Right lung (tissue), 10 donors: ENCODE measurements at places on chromosomes 1 and 21.
A peak's percentile ranks its signal among the peaks of the same experiment; 100 is the strongest.

DNA sequence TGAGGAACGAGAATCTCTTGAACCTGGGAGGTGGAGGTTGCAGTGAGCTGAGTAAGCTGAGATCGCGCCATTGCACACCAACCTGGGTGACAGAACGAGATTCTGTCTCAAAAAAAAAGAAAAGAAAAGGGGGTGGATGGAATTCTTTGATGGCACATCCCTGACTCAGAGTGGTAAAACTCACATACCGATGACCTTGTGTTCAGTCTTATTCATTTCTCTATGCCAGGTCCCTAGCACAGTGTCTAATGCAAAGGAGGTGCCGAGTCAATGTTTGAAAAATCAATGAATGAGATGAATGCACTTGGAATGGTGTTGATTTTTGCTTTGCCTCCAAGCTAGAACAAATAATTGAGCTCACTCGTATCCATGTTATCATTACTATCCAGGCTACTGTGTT is 18.5 kb upstream of the FAM20B start:
- DNase-seq, result no peak

GRCh38 chr1:212986551-212986950 is 29.1 kb downstream of the ANGEL2 start:
- DNase-seq, result no peak

- DNase-seq, result no peak
These were observed 19.2 kb downstream of the ATAD3B start for GRCh38 chr1:1490633-1491230.

- DNase-seq, result no peak
These were observed 14.9 kb downstream of the CREG1 start for GRCh38 chr1:167538657-167539056.

GRCh38 chr1:248618878-248619277 is 16.0 kb downstream of the OR2T11 start:
- no peak for DNase-seq

DNA sequence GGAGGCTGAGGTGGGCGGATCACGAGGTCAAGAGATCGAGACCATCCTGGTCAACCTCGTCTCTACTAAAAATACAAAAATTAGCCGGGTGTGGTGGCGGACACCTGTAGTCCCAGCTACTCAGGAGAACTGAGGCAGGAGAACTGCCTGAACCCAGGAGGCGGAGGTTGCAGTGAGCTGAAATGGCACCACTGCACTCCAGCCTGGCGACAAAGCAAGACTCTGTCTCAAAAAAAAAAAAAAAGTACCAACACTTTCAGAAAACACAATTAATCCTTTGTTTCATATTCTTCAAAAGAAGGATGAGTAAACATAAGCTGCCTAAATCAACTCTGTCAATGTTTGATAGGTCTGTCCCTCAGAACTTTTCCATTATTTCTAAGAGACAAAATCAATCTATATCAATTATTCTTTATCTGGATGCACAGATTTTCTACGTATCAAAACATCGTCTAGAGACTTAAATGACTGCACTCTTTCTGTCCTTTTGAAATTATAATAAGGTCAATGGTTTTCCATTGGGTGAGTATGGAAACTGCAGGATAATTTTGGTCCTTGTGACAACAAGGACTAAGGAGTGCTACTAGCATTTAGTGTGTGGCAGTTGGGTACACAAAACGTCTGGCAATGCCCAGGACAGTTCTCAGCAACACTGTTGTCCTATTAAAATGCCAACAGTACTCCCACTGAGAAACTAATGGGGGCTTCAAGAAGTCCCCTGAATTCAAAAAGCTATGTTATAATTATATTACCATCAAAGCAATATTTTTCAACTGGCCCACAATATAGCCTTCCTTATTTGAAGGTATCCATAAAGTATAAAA is 40.7 kb downstream of the LPGAT1 start:
- no peak for DNase-seq

DNA sequence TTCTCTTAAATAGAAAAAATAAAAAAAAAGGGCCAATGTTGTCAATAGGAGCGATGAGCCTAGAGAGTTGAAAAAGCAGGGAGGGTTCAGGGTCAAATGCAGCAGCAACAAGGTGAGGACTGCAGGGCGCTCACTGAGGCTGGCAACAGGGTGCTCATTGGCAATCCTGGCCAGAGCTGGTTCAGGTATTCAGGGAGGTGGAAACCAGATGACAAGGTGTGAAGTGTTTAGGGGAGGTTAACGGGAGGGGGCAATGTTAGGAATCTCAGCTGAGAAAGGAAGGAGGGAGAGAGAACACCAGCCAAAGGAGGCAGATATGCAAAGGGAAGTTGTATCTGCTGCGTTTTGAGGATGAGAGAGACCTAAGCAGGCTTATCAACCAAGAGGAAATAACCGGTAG is 129.8 kb upstream of the DAB1 start:
- no peak for DNase-seq

GRCh38 chr1:3319874-3320245 is 134.6 kb upstream of the ARHGEF16 start:
- peak; percentile 51 for DNase-seq

- no peak for DNase-seq
These were observed 2.0 kb upstream of the ADPRS start for GRCh38 chr1:36086529-36087232.

GRCh38 chr1:183780757-183781156 is 24.2 kb upstream of the RGL1 start:
- DNase-seq, result peak; percentile 81

DNA sequence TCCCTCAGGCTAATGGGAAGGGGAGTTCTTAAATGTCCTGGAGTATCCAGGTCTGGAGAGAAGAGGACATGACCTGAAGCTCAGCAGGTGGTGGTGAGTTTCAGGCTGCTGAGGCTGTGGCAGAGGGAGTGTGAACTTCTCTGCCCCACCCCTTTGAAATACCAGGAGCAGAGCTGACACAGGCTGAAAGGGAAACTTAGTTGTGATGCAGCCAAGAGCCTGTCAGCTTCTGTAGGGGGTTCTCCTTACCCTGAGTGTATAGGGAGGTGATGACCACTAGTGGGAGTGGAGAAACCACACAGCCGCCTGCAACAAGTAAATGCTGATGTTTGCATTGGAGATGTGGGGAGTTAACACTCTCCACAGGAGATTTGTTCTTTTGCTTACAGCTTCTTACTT is 152.3 kb downstream of the FCRL5 start:
- no peak for DNase-seq
